NCI-H2081 treated with DMSO at 0.1 percent for 48 hours (cell line): ENCODE measurements at places on chromosomes 4 and X.

DNA sequence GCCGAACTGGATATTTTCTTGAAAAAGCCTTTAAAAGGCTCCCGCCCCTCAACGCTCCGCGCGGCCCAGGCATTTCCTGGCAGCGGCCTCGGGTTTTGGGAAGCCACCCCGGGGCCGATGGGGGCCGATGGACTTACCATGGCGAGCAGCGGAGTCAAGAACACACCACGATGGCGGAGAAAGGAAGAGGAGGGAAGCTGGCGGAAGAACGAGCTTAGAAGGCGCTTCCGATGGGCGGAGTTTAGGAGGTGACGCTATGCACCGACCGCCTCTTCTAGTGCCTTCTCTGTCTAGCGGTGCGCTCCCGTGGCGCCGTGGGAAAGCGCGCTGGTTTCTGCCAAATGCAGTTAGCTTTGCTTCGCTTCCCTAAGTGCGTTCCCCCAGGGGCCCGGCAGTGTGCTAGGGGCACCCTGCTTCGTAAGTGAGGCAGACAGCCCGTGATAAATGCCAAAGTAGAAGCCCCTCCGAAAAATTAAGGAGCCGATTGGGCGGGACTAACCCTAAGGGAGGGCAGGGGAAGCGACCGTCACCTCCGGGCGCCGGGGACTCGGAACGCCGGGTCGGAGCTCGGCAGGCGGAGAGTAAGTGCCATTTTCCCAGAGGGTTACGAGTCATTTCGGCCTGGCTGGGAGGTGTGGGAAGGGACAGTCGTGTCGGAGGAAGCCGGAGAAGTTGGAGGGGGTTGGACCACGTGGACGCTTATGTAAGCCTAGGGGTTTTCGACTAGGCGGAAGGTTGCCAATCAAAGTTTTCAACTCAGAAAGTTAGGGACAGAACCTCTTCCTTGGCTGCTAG, at the start of gene RPL39:
RPL39 (minus strand) TSS at position 194 of the 795 bp plus-strand sequence; CDS start at position 140, 54 bp downstream.
- peak; percentile 91 for DNase-seq

DNA sequence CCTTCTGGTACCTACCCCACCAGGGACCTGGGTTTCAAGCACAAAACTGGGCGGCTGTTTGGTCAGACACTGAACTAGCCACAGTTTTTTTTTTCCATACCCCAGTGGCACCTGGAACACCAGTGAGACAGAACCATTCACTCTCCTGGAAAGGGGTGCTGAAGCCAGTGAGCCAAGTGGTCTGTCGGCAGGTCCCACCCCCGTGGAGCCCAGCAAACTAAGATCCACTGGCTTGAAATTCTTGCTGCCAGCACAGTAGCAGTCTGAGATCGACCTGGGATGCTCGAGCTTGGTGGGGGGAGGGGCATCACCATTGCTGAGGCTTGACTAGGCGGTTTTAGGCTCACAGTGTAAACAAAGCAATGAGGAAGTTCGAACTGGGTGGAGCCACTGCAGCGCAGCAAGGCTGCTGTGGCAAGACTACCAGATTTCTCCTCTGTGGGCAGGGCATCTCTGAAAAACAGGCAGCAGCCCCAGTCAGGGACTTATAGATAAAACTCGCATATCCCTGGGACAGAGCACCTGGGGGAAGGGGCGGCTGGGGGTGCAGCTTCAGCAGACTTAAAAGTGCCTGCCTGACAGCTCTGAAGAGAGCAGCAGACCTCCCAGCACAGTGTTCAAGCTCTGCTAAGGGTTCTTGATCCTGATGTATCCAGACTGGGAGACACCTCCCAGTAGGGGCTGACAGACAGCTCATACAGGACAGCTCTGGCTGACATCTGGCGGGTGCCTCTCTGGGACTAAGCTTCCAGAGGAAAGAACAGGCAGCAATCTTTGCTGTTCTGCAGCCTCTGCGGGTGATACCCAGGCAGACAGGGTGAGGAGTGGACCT, 223.0 kb downstream of the COX18 start:
- DNase-seq, result no peak

DNA sequence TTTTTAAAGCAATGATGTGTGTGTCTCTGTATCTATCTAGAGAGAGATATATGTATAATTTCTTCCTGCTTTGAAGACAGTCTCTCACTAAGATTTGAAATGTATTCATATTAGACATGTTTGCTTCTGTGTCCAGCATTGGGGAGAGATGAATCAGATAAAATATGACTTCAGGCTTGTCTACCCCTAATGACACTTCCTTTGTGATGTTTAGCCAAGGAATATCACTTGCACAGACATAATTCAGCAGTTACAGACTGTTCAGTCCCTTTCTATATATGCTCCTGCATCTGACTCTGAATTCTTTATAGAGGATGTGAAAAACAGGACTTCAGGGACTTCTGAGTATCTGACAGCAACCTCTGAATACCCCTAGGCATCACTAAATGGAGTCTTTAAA, 158.4 kb downstream of the DCLK2 start:
- no peak for DNase-seq

DNA sequence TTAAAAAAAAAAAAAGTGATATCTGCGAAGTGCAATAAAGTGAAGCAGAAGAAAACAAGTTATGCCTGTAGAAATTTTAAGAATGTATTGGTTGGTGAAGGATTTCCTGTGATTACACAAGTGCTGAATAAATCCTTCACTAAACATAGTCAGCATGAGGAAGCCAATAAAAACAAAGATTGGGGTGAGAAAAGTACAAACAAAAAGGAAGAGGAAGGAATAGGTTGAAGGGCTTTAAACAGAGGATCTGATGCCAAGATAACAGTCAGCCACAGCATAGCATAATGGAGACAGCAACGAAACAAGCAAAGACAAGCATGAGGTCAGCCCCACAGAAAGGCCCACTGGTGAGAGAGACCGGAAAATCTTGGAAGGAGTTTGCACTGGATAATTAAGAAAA, 372.2 kb downstream of the ADAM29 start:
- no peak for DNase-seq

GRCh38 chrX:102832661-102833060, 104.4 kb upstream of the RAB40AL start:
- no peak for DNase-seq

DNA sequence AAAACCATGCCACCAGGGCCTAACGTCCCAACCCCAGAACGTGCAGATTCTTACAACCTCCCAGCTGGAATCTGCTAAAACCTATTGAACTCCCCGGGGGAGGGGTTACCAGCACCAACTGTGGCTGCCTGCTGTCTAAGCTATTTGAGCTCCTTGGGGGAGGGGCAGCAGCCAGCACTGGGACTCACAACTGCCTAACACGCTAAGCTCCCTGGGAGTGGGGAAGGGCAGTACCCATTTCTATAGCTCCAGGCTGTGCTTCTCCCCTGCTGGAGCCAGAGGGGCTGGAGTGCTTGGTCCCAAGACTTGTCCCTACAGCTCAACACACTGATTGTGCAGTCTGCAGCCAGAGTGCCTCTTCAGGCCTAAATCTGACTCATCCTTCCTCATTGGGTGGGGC, 459.8 kb upstream of the FGF16 start:
- DNase-seq, result no peak
